ENCODE measurements at places on chromosomes 3 and 15.

DNA sequence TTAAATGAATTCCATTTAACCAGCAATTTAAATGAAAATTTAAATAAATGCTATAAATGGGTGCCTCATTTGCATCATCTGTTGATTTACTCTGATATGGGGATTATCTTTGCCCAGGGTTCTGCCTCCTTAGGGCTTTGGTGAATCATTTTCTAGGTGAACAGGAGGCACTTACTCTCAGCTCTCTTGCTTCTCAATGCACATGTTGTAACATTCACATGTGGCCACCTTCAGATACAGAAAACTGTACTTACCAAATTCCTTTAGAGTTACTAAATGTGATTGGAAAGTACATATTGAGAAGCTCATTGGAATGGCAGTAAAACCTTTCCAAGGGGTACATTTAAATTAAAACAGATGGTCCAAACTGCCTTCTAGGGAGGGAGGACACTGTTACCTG is 20.8 kb downstream of the GADL1 start:
- no peak for DNase-seq

- DNase-seq: no peak
Measured at GRCh38 chr15:41905036-41905793, 11.4 kb upstream of the SPTBN5 start.

- no peak for DNase-seq
Measured at GRCh38 chr15:39361497-39361896, 219.4 kb upstream of the THBS1 start.

DNA sequence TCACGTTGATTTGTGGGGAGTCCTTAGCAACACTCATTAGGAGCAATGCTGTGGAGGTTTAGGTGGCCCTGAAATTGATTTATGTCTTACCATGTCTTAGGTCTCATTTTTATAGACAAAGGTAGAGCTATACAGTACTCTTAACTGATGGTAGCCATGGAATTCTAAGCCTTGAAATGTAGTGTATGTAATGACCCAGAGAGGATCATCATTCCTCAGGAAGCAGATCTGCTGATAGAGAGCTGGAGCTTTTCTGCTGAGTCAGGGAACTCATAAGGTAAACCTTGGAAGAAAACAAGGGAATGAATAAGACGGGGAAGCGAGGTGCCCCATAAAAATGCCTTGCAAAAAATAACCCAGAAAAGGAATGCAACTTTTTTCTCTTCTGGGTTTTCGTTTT is 34.0 kb upstream of the ZNF639 start:
- DNase-seq: no peak

DNA sequence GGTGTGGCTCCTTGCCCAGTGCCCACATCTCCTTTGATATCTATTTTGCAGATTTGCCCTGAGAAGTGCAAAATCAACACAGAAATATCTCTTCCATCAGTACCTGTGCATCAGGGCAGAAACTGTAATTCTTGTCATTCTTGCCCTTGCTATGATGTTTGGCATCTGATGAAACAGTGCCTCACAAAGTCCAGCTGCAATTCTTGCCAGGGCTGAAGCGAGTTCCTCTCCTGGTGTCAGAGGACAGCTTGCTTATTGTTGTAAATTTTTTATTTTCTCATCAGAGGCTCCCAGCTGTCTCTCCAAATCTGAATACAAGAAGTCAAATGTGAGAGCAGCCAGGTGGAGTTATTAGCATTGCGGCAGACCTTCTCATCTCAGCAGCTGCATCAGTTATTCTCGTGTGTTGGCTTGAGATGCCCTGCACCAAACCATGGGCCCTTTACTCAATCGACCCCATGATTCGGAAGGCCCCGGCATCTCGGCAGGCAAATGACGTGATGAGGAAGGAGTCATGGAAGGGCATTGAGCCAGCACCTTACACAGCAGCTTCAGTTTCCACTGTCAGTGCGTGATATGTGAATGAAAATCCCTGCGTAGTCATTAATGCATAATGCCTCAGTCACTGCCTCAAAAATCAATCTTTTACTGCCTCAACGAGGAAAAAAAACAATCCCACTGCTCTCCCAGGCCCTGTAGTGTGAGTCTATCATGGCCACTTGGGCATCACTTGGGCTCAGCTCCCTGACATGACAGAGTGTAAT is 93.4 kb downstream of the CCNL1 start:
- no peak for DNase-seq

DNA sequence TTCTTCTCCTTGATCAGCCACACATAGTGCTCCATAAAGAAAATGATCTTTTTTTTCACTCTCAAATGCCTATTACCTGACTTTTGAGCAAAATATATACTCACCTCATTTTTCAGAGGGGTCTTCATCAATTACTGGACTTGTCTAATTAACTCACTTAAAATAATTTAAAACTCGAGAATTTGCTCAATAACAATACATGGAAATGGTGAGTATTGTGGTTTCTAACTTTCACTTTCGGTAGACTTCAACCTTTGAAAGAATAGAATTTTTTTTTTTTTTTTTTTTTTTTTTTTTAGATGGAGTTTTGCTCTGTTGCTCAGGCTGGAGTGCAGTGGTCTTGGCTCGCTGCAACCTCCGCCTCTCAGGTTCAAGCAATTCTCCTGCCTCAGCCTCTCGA is 17.7 kb upstream of the EPHB1 start:
- no peak for DNase-seq

DNA sequence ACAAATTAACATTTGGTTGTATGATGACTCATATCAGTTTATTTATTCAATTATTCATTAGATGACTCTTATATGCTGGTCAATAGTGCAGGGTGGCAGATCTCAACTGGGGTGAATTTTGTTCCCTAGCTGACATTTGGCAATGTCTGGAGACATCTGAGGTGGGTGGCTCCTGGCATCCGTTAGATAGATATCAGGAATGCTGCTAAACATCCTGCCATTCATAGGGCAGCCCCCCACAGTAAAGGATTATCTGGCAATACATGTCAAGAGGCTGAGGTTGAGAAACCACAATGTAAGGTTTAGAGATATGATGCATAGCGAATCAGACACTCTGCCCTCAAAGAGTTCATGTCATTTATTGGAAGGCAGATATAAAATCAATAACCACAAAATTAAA is 719.9 kb downstream of the CADM2 start:
- DNase-seq: no peak

- DNase-seq: no peak
Measured at GRCh38 chr3:56277236-56277635, 191.0 kb downstream of the ERC2 start.

DNA sequence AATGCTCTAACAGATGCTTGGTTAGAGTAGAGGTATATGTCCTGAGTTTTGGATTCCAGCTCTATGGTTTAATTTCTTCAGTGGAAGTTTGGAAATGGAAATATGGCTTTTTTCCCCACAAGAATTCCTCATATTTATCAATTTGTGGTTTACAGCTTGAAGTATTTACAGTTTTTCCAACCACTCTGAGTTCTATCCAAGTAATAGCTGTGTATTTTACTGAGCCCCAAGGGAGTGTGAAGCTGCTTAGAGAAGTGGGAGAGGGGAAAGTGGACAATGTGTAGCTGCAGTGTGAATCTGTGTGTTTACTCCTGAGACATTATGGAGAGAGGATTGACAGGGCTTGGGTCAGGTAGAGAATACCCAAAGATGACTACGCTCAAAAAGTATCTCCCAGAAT is 54.5 kb downstream of the NEK11 start:
- no peak for DNase-seq

All from NCI-H2029 (cell line).